ENCODE measurements at places on chromosomes 3 and 15. TPM values are rescaled to one million over a fixed set of nuclear protein-coding genes. Genes with fewer than 3 reads are reported as not detected.

PCLAF gene
- 58.6 TPM for total RNA-seq

PPM1L gene
- total RNA-seq, result 2.7 TPM

GRCh38 chr3:41018855-41019254 is 180.4 kb upstream of the CTNNB1 start:
- no peaks in the 10 kb centered on the region for H3K4me1 ChIP-seq
- H3K36me3 ChIP-seq, result no peaks in the 10 kb centered on the region
- no peak overlapping the region for H3K4me3 ChIP-seq
- H3K27ac ChIP-seq, result no peak overlapping the region

- DNase-seq, result no peak
- no peak overlapping the region for H3K27ac ChIP-seq
- H3K4me3 ChIP-seq, result no peak overlapping the region
- no peaks in the 10 kb centered on the region for H3K4me1 ChIP-seq
Measured at GRCh38 chr3:94258851-94259250, 196.0 kb downstream of the NSUN3 start.

DNA sequence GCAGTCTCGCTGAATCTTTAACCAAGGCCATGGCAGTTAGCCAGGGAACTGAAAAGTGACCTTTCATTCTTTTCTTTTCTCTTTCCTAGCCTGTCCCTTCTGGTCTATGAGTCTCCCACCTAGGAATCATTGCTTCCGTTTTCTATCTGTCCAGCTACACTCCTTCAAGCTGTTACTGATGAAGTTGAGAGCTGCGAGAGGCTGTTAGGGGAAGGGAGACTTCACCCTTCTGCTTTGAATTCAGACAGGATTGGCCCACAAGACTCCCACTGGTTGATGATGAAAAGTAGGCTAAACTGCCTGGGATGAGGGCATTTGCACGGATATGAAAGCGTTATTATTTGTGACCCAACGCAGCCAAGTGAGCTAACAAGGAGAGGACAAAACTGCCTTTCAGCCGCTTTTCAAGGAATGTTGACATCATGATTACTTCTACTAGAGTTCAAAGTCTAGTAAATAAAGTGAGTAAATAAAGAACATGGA is 30.2 kb downstream of the EIF4E3 start:
- H3K36me3 ChIP-seq, result peaks cover 46% of the 10 kb centered on the region
- no peak for DNase-seq
- H3K4me3 ChIP-seq, result no peak overlapping the region
- no peaks in the 10 kb centered on the region for H3K27me3 ChIP-seq
- no peak overlapping the region for H3K27ac ChIP-seq

DNA sequence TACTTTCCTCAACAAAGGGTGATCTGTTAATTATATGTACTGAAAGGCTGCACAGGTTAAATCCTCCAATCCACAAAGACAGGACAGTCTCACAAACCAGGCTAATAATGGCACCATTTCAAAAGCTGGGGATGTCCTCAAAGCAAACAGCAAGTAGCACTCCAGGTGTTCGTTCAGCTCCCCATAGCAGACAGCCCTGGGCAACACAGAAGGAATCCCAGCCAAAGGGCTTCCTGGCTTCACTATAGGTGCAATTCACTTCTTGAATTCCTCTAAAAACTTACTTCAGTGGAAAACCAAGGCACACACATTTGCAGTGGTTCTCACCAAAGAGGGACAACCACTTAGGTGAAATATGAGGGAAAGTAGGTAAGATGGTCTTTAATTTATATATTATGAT is 166.7 kb downstream of the CTNNB1 start:
- no peak overlapping the region for H3K4me3 ChIP-seq
- no peaks in the 10 kb centered on the region for H3K36me3 ChIP-seq
- no peak overlapping the region for H3K27ac ChIP-seq
- H3K27me3 ChIP-seq, result peaks cover 1% of the 10 kb centered on the region
- no peak for DNase-seq

GRCh38 chr15:90412356-90413194 is 24.5 kb downstream of the IQGAP1 start:
- H3K36me3 ChIP-seq, result peaks cover 34% of the 10 kb centered on the region
- no peaks in the 10 kb centered on the region for H3K27me3 ChIP-seq
- DNase-seq, result no peak
- peak overlapping the region; percentile 74 for H3K27ac ChIP-seq
- peak overlapping the region; percentile 13 for H3K4me3 ChIP-seq

DNA sequence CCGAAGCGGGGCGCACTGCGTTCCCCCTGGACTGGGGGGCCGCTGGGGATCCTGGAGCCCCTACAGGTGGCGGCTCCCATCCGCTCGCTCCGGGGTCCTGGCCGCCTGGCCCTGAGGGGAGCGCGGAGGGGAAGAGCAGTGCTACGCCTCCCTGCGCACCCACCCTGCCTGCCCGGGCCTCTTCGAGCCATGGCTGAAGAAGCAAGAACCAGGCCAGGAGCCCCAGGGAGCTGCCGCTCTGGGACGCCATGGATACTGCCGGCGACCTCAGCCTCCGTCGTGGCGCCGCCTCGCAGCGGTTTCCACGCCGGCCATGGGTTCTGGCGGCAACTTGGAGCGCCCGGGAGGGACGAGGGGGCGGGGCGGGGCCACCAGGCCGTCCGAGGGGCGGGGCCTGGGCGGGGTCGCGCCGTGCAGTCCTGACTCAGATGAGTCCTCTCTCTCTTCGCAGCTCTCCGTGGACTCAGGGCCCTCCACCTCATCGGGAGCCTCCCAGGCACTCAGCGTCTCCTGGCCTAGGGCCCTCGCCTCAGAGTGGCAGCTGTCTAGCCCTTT is 50.9 kb downstream of the MYL3 start:
- peak overlapping the region; percentile 50 for H3K4me3 ChIP-seq
- H3K27ac ChIP-seq, result no peak overlapping the region
- peak; percentile 54 for DNase-seq
- peaks cover 11% of the 10 kb centered on the region for H3K27me3 ChIP-seq
